Activated CD4-positive, CD25-positive, alpha-beta regulatory T cell (primary cell): ENCODE measurements at places on chromosomes 3 and 15.

DNA sequence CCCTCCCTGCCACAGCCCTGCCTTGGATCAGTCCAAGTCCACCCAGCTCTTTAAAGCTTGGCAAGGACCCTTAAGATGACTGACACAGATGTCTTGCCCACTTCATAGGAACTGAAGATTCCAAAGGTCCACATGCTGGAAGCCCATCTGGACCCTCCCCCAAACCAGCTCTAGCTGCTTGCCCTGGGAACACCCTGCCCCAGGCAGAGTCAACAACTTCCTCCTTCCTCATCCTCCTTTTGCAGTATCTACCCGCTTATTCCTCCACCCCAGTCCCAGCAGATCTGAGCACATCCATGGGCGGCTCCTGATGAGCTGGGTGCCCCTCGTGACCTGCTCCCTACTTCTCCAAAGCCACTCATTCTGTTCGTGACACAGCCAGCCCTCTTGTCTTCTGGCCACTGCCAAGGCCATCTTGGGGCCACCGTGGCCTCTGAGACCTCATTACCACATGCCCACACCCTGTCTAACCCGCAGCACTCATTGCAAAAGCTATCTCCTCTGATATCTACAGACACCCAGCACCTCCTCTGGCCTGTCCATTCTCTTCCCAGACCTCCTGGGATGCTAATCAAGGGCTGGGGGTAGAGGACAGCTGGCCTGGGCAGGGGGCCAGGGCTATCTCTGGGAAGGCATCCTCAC is 2.0 kb upstream of the PFKFB4 start:
- no peak for DNase-seq

DNA sequence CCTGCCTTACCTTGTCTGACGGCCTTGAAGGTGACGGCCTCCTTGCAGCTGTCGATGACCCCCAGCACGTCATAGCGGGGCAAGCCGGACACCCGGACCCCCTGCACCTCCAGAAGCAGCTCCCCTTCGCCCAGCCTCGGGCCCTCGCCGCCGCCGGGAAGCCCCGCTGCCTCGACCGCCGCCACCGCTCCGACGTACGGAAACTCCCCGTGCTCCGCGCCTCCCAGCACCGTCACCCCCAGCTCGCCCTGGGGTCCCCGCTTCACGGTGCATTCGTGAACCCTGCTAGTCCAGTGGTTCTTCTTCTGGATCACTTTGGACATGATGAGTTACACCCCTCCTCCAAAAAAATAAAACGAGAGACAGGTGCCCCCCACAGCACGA is 740 bp downstream of the MAGI1 start:
- no peak for DNase-seq

DNA sequence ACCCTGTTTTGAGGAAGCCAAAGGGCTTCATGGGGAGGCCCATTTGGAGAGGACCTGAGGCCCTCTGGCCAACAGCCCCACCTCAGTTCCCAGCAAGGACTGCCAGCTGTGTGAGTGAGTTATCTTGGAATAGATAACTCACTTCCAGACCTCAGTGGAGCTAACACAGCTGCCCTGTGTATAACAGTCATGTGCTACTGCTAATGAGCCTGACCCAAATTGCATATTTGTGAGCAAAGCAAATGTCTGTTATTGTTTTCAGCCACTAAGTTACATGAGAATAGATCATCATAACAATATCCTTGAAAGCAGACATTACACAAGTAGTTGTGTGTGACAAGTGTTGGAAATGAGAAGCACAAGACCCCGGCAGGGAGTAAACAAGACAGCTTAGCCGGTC is 355.8 kb downstream of the MCTP2 start:
- no peak for DNase-seq

GRCh38 chr3:79172241-79172640 is 595.6 kb downstream of the ROBO1 start:
- no peak for DNase-seq
